Activated T-cell treated with anti-CD3 and anti-CD28 coated beads, Interleukin-2, amount 50 U/mL, for 72 hours (primary cell): ENCODE measurements at places on chromosomes 7 and 10. TPM values are rescaled to one million over a fixed set of nuclear protein-coding genes. Genes with fewer than 3 reads are reported as not detected.

- H3K27me3 ChIP-seq = no peaks in the 10 kb centered on the region
- H3K4me3 ChIP-seq = no peak overlapping the region
- H3K4me1 ChIP-seq = peaks cover 65% of the 10 kb centered on the region
- no peak for DNase-seq
- H3K36me3 ChIP-seq = peaks cover 9% of the 10 kb centered on the region
These were observed 12.1 kb downstream of the AVL9 start for GRCh38 chr7:32507414-32507813.

SAMD9L gene
- total RNA-seq = 27.0 TPM

CREM gene
- 250 TPM for total RNA-seq

PTPRN2 gene
- 0.79 TPM for total RNA-seq

PNLIP gene
- total RNA-seq = not detected
